ENCODE measurements at places on chromosomes 2 and 18.

DNA sequence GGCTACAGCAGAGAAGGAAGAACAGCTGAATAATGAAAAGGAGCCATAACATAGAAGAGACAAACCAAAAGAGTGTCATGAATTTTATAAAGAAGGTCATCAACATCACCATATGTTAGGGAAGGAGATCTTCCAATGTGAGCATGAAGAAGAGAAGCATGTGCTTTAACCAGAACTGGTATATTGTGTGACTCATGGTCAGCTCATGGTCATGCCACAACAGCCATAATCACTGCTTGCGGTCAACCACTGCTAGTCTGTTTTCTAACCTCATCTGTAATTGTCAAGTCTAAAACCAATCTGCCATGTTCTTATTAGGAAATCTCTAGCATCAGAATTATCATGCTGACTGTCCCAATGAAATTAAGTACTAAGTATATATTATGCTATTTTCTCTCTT lies 204.1 kb upstream of the VRK2 start:
- DNase-seq, result no peak

DNA sequence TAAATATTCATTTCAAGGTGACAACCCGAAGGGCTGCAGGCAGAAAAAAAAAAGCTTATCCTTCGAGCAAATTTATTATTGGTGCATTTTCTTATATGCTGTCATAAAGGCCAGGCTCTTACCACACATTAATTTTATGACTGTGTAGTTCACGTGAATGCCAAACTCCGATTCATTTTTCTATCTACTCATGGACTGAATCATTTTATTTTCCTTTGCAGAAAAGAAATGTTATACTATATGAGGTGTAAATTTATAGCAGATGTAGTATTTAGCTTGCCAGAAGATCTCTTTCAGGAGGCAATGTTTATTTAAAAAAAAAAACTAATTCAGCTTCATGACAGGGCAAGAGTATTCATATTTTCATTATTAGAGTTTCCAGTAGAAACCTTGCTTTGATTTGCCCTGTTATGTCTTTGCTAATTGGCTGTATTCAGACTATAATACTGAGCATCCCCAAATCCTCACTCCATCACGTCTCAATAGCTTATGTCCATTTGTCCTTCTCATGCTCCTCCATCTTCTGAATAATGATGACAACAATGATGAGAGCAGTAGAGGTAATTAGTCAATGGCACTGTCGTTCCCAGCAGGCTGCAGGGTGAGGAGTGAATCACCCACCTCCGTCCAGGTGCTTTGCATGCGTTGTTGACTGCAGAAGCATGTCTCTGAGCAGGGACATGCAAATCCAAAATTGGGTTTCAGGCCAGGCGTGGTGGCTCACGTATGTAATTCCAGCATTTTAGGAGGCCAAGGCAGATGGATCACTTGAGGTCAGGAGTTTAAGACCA lies 101.1 kb upstream of the RAB12 start:
- no peak for DNase-seq

- no peak for DNase-seq
Observed at GRCh38 chr2:120398051-120398995, 52.4 kb downstream of the INHBB start.

GRCh38 chr2:193783681-193784080 lies 1588.9 kb upstream of the TMEFF2 start:
- DNase-seq, result no peak

Data from common myeloid progenitor, CD34-positive (primary cell).